ENCODE measurements at places on chromosomes 6 and 20.

GRCh38 chr6:25637960-25638434 lies 14.0 kb upstream of the SCGN start:
- DNase-seq, result peak; percentile 92

DNA sequence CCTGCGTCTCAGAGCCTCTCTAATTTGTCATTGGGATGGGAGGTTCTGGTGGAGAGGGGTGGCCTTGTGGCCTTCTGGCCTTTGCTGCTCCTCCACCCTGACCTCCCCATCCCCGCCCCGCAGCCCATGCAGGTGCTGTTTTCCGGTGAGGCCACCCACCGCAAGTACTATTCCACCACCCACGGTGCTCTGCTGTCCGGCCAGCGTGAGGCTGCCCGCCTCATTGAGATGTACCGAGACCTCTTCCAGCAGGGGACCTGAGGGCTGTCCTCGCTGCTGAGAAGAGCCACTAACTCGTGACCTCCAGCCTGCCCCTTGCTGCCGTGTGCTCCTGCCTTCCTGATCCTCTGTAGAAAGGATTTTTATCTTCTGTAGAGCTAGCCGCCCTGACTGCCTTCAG lies 171.8 kb upstream of the RNF24 start:
- DNase-seq, result no peak

DNA sequence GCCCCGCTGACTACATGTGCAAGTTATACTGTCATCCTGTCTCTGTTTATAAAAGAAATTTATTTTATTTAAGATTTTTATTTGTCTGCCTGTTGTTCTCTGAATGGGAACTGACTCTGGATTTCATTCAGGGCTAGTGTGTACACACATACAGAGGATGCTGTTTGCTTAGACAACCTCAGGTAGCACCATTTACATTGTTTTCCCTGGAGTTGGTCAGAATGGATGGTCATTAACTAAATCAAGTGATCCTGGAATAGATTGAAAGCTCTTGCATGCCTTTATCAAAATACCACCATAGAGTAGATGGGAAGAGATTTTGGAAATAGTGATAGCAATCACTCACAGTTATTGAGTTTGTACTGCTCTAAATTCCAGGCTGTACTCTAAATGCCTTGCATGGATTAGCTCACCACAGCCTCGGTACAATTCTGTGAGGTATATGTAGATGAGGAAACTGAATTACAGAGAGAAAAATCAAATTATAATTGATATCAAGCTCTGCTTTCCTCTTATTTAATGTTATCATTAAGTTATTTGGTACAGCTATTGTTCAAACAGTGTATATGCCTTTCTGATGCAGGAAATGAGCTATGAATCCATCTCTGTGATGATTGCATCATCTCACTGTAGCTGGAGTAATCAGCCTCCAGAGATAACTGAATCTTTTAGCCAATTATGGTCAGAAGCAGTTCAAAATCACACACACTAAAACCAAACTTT lies 51.9 kb downstream of the RNF217 start:
- DNase-seq, result no peak

DNA sequence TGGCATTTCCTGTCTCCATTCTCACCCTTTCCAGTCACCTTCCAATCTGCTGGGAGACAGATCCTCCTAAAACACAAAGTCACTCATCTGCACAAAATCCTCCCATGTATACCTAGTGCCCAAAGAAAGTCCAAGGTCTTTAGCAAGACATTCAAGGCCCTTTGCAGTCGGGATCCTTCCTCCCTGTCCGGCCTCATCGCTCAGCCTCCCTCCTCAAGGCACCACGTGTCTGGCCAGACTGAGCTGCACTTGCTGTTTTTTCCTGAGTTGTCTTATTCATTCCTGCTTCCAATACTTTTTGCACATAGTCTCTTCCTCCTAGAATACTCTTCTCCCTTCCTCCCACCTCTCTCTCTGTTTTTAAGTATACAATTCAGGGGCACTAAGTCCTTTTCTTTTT lies 1.4 kb downstream of the TRIM15 start:
- no peak for DNase-seq

- no peak for DNase-seq
Measured at GRCh38 chr20:36881331-36881730, 5.4 kb downstream of the TLDC2 start.

- no peak for DNase-seq
Measured at GRCh38 chr6:2895072-2895471, 8.0 kb downstream of the SERPINB9 start.

GRCh38 chr6:53148684-53149083 lies at the start of gene GCM1:
Gene GCM1 (minus strand): TSS chr6:53148841. CDS start chr6:53145632, 3,209 bp downstream.
- DNase-seq, result no peak

- DNase-seq, result peak; percentile 86
Measured at GRCh38 chr20:40293740-40294139, 395.3 kb downstream of the MAFB start.

DNA sequence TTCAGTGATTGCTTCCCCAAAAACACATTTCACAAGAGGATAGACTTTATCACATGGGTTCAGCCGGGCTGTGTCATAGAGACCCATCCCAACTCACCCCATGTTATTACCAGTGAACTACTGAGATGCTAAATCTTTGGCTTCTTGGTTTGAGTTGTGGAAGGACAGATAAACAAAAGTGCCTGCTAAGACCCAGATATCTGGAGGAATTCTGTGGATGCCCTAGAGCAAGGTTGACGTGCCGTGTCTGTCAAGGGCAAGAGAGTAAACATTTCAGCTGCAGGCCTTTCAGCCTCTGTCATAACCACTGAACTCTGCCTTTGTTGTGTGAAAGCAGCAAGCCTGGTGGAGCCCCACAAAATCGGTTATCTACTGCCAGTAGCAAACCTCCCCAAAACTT lies 11.2 kb upstream of the THBD start:
- DNase-seq, result no peak

DNA sequence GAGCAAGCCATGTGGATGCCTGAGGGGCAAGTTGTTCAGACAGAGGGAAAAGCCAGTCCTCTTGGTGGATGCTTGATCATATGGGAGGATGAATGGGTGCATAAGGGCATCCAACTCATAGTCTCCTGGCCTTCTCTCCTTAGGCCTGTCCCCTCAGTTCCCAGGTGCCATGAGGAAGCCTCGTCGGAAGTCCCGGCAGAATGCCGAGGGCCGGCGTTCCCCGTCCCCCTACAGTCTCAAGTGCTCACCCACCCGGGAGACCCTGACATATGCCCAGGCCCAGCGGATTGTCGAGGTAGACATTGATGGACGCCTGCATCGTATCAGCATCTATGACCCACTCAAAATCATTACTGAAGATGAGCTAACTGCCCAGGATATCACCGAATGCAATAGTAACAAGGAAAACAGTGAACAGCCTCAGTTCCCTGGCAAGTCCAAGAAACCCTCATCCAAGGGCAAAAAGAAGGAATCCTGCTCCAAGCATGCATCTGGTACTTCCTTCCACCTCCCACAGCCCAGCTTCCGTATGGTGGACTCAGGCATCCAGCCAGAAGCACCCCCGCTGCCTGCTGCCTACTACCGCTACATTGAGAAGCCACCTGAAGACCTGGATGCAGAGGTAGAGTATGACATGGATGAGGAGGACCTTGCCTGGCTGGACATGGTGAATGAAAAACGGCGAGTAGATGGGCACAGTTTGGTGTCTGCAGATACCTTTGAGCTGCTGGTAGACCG lies 3.8 kb downstream of the BRPF3 start:
- DNase-seq, result no peak

- DNase-seq, result no peak
Measured at GRCh38 chr20:62368392-62368975, 1.4 kb upstream of the LAMA5 start.

DNA sequence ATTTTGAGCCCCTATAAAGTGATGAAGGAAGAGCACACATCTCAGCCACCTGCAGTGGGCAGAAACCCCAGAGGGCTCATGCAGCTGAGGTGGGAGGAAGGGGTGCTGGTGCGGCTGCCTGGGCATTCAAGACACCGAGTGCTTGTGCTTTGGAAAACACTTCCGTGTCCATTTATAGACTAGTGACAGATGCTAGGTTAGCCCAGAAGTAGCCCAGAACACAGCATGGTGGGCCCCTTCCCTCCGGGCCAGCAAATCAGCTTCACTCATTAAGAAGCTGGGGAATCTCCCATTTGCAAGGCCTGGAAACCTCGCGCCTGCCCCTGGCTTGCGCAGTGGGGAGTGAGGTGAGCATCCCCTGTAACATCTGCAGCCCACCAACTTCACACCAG lies 12.9 kb downstream of the BEND3 start:
- DNase-seq, result no peak

- no peak for DNase-seq
Measured at GRCh38 chr20:1119524-1119923, 1.1 kb downstream of the PSMF1 start.

DNA sequence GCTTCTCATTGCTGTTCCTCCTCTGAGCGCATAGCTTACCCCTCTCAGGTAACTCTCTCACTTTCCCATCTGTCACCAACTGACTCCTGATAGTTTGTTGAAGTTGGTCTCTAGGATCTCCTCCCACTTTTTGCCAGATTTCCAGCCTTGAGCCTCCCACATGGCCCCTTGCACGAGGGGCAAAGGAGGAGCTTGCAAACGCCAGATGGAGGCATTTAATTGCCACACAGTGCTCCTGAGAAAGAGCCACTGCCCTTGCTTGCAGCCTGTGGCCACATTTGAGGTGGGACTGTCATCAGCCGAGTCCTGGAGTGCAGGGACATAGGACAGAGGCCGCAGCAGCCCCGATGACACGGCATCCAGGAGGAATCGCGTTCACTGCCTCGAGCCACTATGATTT lies 348.7 kb downstream of the SMOC2 start:
- DNase-seq, result no peak

DNA sequence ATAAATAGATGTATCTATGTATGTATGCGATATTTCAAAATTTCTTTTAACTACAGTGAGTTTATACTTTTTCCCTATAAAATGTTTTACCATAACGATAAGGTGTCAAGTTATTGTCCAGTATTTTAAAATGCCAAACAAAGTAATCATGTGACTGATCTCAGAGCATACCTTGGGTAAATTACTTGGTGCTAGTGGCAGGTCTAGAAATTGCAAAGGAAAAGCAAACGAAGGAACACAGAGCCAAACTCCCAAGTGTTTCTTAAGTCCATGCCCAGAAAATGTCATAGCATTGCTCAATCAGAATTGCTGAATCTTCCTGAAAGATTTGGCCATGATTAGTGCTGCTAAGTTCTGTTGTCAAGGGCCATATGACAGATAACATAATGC lies 77.5 kb downstream of the CAP2 start:
- no peak for DNase-seq

DNA sequence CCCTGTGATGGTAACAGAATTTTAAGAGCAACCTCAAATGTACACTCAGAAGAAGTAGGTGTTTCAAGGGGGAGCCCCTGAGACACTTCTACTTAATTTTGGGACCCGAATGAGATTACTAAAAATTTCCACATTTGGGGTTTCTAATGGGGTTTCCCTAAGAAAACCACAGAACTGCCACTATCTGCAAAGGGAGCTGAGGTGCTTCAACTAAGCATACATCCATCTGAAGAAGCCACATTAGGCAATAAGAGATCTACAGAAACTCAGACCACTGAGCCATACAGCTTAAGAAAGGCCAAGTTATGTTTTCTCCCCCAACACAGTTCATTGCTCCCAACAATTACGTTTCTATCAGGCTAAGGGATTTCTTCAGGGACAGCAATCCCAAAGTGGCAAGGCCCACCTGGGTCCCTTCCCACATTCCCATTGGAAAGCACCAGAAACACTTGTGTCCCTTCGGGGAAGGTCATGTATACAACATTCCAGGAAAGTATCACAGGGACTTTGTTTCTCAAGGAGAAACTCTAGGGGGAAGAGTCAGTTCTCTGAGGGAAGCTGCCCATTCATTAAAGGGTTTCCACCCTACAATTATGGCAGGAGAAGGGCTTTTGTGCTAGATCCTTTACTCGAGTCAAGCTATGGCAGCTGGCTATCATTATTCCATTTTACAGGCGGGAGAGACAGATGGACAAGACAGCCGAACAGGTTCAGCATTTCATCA lies 5.0 kb downstream of the BCL2L1 start:
- no peak for DNase-seq

DNA sequence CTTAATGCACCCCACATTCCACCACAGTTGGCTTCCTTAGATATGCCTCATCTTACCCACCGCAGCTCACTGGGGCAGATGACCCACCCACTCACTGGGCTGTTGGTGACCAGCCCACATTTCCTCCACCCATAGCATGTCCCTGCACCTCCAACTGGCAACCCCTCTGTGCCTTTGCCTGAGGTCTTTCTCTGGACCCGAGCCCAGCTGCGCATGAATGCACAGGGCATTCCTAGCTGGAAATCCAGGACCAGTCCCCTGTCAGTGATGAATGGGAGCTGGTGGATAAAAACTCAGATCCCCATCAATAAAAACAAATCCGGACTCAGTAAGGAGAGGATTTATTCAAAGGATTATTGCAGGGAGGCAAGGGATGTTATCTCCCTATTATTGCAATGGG lies 75.0 kb downstream of the ISM1 start:
- DNase-seq, result no peak

GRCh38 chr6:125312478-125312877 lies 10.7 kb upstream of the HDDC2 start:
- no peak for DNase-seq

- no peak for DNase-seq
Measured at GRCh38 chr6:14881398-14881797, 364.5 kb upstream of the JARID2 start.
